Stimulated activated CD4-positive, alpha-beta T cell treated with anti-CD3 and anti-CD28 coated beads, Interleukin-1b, Interleukin-23, amount 100 ng/mL, for 48 hours (primary cell): ENCODE measurements at places on chromosomes 6 and 20.

DNA sequence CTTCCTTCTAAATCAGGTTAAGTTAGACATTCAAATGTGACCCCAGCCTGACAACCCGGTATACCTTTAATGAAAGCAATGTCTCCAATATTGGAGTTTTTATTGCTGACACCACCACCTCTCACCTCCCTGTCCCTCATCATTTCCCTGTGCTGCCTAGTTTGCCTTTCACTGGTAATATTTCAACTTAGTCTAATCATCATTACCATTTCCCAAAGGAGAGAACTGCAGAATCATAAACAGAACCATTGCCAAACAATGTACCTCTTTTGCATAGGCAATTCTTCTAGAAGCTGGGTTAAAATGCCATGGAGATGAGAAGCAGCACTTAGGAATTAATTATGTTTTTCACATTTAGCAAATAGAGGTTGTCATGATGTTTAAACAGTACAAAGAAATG lies 370.3 kb downstream of the LAMA2 start:
- no peak for DNase-seq

GRCh38 chr20:38085026-38085425 lies 51.5 kb downstream of the RPRD1B start:
- no peak for DNase-seq

DNA sequence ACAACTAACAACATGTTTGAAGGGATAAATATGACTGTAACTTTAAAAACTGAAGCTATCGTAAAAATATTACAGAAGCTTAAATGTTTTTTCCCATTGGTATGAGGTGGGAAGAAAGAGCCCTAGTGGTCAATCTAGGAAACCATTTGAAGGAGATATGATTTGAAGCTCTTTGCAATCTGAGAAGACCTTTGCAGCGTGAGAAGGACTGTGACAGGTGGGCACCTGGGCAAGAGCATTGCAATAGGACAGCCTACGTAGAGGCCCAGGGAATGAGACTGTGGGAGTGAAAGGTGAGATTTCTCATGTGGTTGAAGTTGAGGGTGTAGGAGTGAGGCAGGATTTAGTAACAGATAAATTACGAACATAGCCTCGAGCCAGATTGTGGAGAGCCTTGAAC lies 108.0 kb upstream of the PDE7B start:
- DNase-seq, result no peak

DNA sequence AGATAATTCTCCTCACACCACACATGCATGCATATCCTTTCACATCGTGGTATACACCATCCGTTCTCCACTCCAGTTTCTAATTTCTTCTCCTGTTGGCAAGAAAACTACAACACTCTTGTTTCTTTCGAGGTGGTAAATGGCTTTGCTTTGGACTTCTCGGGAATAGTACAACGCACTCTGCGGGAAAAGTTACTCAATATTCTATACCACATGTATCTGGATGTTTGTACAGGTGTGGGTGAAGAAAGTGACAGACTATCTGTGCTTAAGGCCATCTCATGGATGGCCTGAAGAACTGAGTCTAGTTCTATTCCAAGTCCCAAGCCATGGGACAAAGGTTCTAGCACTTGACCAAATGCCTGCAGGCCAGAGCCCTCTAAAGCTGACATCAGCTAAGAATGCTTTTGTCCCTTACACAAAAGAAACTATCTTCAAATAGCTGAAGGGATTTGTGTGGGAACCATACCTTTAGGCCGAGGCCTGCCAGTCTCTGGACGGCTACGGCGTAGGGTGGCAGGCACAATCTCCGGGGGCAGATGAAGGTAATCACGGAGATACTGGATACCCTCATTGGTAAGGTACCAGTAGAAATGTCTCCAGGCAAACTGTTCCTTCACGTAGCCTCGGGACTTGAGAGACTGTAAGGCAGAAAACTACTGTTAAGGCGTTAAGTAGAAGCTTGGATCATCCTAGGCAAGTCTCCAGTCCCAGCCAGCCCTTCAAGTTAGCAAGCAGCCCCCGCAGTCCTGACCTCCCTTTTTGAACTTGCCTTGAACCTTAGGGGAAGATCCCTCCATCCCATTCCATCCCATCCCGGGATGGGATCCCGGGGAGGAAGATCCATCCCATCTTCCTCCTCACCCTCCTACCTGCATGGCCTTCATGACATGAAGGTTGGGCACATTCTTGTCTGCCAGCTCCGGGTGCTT lies 1.4 kb downstream of the RPS10 start:
- no peak for DNase-seq

DNA sequence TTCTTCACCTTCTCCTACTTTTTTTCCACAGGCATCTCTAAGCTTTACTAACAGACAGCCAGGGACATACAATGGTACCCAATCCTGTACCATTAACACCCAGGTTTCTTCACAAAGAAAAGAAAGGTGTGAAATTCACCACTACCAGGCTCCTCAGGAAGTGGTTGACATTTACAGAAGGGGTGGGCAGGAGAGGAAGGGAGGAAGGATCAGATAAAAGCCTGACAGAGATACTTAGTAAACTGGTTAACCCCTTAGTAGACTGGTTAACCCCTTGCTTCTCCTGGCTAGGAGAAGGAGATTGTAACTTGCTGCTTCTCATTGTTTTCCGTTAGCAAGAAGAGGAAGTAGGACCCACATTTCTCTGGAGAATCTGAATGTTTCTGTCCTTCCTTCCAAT lies 7.2 kb downstream of the SAMD3 start:
- peak; percentile 9 for DNase-seq

DNA sequence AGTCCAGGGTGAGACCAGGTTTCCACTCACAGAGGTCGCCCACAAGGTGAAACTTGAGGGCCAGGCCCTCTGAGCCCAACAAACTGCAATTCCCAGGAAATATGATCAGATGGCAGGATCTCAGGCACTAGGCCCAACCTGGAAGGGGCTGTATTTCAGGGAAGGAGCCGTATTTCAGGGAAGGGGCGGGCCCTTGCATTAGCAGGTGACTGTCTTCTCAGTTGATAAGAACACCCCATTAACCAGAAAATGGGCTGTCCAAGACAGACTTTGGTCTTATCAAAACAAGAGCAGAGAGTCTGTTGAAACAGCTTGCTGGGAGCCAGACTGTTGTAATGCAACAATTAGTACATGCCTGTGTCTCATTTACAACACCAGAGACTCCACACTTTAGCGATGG lies 10.9 kb upstream of the BNIP5 start:
- no peak for DNase-seq

- DNase-seq, result no peak
These were observed 142.0 kb downstream of the UST start for GRCh38 chr6:148888856-148889255.

GRCh38 chr6:138537106-138537505 lies 37.8 kb upstream of the NHSL1 start:
- no peak for DNase-seq

DNA sequence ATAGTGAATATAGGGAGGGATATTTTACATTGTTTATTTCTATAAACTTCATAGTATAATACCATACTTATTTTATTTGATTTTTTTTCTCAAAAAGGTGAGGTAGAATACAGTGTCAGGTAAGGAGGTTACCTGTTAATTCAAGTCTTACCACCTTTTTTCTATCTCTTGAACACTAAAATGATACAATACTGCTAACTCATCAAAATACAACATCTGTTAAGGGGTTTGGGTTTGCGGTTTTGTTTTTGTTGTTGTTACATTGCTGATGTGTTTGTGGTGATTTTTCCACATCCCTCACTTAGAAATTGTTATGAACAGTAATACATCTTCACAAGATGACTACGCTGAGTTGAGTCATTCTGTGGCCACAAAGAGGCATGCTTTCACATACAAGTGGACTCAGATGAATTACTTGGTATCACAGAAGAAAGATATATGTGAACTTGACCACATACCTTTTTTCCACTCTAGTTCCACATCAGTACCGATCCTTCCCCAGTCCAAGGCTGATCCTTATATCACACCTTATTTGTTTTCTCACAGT lies 139.4 kb upstream of the ID4 start:
- no peak for DNase-seq

- DNase-seq, result no peak
These were observed 205.9 kb downstream of the BMP7 start for GRCh38 chr20:57060407-57061050.

DNA sequence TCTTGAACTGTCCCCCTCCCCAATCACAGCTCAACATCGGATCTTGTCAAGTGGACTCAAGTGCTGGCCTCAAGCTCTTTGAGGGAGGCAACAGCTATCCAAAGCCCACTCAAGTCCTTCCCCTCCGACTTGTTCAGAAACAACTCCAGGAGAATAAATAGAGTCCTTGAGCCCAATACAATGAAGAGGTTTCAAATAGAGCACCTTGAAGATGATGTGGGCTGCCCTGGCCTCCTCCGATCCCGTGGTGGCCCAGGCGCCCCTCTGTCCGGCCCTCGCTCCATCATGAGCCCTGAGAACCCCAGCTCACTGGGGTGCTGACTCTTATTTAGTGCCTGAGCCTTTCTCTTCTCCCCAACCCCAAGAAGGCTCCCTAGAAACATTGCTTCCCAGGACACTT lies 164.3 kb upstream of the PMEPA1 start:
- DNase-seq, result no peak

DNA sequence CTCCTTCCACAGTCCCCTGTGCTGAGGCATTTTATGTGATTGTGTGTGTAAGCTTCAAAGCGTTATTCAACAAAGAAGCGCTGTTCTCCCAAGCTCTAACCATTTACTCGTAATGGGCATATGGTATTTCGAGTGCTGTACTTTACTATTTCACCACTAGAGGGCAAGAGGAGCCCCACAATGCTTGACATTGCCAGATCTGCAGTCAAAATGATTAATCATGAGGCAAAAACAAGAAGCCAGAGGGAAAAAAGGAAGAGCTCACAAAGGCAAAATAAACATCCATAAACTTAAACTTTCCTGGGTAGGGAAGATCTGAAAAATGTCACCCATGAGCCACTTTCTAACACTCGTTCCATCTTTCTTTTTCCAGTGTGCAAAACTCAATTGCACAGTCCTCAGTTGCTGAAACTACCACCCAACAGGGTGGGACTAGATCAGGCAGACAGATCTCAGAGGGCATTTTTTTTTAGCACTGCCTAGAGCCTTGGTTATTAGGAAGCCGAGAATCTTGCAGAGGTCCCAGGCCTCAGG lies 215.0 kb upstream of the PLCB4 start:
- no peak for DNase-seq

GRCh38 chr20:10951904-10952303 lies 278.1 kb upstream of the JAG1 start:
- no peak for DNase-seq

GRCh38 chr20:49888212-49889000 lies 26.9 kb downstream of the SPATA2 start:
- peak; percentile 63 for DNase-seq

- no peak for DNase-seq
These were observed 145.7 kb upstream of the GGTLC1 start for GRCh38 chr20:24134284-24134683.

- no peak for DNase-seq
These were observed 183.6 kb downstream of the KHDRBS2 start for GRCh38 chr6:62102387-62102786.

- no peak for DNase-seq
These were observed 20.2 kb downstream of the VPS52 start for GRCh38 chr6:33251395-33252012.

DNA sequence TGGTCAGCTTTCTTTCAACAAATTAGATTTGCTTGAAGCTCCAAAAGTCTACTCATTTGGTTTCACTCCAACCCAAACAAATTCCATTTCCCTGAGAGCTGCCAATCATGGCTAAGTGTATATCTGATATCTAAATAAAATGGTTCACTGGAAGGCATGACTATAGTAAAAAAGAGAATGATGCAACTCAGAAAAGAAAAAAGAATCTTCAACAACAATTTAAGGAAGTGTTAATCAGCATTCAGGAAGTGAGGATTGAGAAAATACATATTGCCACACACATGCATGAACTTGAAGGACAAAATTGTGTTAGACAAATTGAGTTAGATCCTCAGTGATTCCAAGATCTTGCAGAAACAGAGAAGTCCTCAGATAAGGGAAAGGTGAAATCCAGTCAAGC lies 972.9 kb upstream of the FLRT3 start:
- DNase-seq, result no peak

DNA sequence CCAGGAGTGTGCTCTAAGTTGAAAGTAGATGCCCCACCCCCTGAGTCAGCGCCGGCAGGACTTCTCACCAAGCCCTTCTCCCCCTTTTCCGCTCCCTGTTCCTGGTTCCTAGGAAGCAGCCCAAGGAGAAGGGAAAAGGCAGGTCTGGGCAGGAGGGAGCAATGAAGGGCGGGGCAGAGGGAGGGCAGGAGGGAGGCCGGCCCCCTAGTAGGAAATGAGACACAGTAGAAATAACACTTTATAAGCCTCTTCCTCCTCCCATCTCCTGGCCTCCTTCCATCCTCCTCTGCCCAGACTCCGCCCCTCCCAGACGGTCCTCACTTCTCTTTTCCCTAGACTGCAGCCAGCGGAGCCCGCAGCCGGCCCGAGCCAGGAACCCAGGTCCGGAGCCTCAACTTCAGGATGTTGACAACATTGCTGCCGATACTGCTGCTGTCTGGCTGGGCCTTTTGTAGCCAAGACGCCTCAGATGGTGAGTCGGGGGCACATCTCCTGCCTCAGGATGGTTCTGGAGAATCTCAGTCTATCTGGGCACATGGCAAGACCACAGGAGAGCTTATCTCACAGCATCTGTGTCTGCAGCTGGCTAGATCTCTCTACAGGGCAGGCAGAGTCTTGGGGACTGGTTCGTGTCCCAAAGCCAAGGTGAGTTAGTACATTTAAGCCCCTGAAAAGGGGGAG lies at the start of gene PROCR:
TSS of gene PROCR (plus strand) at position 320 of the 681 bp plus-strand sequence. CDS start at position 403, 83 bp downstream.
- no peak for DNase-seq

- no peak for DNase-seq
These were observed 272.9 kb downstream of the PRL start for GRCh38 chr6:22023937-22024336.

DNA sequence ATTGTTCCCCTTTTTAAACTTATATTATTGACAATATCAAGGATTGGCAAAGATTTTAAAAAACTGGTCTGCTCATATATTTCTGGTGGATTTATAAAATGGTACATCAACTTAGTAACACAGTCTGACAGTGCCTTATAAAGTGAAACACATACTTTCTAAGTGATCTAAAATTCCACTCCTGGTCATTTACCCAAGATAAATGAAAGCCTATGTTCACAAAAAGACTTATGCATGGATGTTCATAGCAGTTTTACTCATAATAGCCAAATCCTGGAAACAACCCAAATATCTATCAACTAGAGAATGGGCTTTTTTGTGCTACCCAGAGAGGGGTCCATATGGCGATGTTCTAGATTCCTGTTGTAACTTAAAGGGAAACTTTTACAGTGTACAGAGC lies 222.4 kb upstream of the FAM83B start:
- DNase-seq, result no peak
